Ammon's horn (tissue), 1 donor: ENCODE measurements at places on chromosomes 1 and 21.
A peak's percentile ranks its signal among the peaks of the same experiment; 100 is the strongest.

DNA sequence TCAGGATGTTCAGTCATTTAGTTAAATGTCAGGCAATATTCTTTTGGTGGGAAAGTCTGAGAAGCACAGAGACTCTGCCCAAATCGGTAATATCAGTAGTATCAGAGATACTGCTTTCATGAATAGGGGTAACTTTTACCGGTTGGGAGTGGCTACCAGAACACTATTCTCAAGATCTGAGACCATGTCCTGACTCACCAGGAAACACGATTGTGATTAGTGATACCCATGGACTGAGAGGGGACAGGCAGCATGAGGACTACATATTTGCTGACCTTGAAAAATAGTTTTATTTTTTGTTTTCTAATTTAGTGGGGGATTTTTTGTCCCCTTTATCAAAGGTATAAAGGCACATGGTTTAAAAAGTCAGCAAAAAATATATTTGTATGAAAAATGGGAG is 76.0 kb upstream of the NEK2 start:
- no peak for DNase-seq

DNA sequence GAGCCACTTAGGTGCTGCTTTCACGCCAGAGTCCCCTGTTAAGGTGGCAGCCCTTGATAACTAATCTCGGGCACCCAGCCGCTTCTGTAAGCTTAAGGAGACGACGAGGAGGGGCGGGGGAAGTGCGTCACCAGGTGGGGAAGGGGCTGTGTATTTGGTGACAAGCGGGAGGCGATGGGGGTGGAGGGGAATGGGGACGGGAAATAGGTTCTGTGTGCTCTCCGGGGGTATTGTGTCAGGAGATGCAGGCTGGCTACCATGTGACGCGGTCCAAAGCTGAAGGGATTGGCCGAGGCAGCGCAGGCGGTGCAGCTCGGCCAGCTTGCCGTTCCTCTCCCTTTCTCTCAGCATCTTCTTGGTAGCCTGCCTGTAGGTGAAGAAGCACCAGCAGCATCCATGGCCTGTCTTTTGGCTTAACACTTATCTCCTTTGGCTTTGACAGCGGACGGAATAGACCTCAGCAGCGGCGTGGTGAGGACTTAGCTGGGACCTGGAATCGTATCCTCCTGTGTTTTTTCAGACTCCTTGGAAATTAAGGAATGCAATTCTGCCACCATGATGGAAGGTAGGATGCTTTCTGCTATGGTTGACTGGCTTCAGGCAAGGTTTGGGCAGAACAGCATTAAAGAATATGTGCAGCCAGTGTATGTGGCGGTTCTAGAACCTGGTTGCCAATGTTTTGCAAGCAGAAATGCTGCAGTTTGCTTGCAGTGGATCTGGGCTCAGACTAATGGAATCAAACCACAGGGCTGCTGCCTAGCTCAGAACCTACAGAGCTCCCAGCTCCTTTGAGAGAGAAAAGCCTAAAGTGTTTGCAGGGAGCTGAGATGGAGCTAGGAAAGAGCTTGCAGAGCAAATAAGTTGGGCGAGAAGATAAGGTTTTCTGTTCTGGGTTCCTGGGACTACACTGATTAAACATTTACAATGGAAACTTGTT is at the start of gene SGIP1:
SGIP1 (plus strand) TSS at position 350 of the 937 bp plus-strand sequence; CDS start at position 556, 206 bp downstream.
- DNase-seq = peak; percentile 96

GRCh38 chr1:47574451-47575165 is 136.8 kb downstream of the FOXD2 start:
- no peak for DNase-seq

DNA sequence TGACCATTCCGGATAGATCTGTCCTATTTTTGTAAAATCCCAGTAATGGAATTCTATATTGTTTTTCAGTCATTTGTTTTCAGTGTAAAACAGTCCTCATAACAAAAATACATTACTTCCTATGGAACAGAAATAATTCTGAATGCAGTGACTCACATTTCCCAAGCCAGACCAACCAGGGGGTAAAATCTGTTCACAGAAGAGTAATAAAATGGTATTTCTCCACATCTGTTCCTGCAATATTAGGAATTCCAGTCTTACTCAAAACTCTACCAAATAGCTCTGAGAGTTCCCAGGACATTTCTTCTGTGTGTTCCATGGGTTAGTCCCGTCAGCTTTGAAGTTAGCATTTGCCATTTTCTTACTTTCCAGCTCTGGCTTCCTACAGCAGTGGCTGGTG is 2.6 kb upstream of the DDR2 start:
- no peak for DNase-seq

DNA sequence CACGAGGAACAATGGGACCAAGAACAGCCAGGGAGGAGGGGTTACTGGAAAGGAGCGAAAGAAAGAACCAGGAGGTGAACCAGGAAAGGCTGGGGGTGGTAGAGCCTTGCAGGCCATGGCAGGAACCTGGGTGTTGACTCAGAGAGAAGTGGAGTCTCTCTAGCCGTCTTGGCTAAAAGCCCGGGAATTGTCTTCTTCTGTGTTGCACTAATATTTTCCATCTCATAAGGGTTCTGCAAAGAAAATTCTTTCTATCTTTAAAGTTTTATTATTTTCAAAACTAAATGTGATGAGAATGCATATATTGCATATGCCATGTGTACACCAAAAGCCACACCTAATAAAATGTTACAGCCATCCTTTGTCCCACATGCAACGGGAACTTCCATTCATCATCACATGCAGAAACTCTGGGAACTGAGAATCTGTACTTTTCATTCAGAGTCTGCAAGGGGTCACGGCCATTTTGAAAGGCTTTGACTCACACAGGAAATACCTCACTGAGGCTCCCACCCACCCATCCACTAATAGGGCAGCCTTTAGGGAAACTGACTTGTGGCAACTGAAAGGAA is 38.0 kb downstream of the ERG start:
- DNase-seq = no peak

DNA sequence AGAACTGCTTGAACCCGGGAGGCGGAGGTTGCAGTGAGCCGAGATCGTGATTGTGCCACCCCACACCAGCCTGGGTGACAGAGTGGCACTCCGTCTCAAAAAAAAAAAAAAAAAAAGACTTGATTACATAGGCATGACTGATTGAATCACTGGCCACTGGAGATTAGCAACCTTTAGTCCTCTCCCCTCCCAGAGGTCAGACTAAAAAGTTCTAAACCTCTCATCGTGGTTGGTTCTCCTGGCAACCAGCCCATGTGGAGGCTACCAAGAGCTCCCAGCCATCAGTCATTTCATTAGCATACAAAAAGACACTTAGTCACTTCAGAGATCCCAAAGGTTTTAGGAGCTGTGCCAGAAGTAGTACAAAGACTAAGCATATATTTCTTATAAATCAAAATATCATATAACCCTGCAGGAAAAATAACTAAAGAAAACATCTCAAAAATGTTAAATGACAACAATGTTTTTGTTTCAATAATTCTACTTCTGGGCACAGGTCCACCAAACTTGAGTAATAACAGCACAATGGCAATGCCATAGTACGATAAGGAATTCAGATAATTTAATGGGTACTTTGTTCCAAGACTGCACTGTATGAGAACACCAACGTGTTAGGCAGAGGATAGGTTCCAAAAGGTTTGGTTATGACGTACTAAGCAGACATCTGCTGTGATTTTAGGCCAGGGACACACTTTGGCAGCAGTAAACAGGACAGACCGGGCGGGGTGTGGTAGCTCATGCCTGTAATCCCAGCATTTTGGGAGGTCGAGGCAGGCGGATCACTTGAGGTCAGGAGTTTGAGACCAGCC is 18.1 kb downstream of the USP48 start:
- DNase-seq = no peak

DNA sequence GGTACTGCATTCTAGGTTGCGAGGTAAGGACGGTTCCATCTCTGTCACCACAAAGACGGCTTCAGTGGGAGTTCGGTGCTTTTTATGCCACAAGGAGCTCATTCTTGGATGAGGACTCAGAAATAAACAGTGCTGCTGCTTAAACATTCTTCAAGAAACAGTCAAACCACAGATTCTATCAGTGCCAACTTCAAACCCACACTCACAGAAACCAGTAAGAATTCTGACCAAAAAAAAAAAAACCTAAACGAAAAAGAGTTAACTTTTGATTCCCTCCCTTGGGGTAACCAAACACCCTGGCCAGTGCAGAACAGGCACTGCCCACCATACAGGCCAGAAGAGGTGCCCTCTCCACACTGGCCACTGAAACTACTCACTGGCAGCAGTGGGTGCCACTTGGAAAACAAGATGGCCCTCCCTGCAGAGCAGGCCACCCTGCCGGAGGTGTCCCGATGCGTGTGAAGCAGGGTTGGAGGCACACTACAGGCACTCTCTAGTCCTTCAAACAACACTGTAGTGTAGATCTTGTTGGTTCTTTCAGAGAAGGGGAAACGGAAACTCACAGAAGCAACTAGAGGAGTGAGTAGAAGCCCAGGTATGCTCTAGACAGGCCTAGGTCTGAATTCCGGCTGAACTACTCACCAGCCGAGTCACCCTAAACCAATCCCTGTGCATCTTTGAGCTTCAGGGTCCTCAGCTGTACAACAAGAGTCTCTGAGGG is 87.3 kb upstream of the TLR5 start:
- DNase-seq = no peak
